ENCODE measurements at places on chromosomes 3 and 15.

GRCh38 chr15:65916664-65917406, 47.5 kb downstream of the RAB11A start:
- peak; percentile 18 for DNase-seq

- no peak for DNase-seq
Measured at GRCh38 chr3:23258110-23258509, 55.0 kb downstream of the UBE2E2 start.

- DNase-seq: no peak
Measured at GRCh38 chr3:27688053-27688452, 34.1 kb downstream of the EOMES start.

GRCh38 chr3:9168241-9168741, 81.2 kb downstream of the SRGAP3 start:
- no peak for DNase-seq

Data from hypothalamus (tissue), 51 donors.